ENCODE measurements at places on chromosomes 1 and 21.

GRCh38 chr21:42043961-42044360 is 27.2 kb upstream of the UMODL1 start:
- no peak for DNase-seq

- DNase-seq, result no peak
These were observed 5.2 kb upstream of the LRRC8D start for GRCh38 chr1:89815611-89816010.

DNA sequence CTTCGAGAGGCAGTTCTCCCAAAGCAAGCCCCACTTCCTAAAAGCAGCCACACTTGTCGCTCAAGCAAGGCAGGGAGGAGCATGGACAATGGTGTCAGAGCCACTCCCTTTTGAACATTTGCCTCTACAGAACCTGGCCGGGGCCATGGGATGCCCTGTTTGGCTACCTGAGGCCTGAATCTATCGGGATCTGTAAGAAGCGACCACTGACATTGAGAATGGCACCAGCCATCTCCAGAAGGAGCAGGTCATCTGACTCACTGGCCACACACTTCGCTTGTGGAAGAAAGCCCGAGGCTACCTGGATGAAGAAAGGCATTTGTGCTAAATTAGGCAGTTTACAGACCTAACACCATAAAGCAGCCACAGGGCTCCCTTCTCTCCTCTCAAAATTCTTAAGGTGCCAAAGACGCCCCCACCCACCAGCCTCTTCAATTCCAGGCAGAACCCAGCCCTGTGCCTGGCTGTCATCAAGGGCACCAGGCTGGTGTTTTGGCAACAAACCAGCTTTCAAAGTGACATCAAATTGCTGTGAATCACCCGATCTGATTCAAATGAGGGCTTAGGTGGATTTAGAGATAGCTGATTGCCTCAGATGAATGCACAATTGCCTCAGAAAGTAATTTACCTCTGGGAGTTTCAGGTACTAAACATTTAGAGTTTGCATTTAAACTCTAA is 104.8 kb downstream of the ETS2 start:
- peak; percentile 44 for DNase-seq

DNA sequence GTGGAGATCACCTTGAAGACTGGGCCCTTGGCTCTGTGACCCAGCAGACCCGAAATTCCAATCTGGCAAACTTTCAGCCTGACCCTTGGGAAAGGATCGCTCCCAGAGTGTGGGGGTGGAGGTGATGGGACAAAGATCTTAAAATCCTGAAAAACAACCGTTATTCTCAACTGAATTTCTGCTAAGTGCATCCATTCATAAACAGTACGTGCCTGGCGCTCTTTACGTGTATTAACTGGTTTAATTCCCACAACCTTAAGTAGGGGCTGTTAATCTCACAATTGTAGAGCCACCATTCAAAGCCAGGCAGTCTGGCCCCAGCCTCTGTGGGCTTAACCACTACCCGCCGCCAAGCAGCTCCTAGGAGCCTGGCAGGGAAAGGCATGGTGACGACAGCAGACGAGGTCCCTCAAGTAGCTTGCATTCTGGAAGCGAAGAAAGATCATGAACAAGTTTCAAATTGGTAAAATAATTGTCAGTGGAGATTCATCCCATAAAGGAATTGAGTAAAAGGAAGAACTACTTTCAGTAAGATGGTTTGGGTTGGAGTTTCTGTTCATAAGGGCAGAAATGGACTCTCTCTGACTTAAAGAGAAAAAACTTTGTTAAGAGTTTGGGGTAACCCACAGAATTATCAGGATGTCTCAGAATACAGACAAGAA is 11.4 kb upstream of the RGS16 start:
- peak; percentile 73 for DNase-seq

GRCh38 chr1:160187407-160187806 is 3.0 kb upstream of the CASQ1 start:
- DNase-seq, result no peak

GRCh38 chr1:194331758-194332157 is 1145.3 kb upstream of the B3GALT2 start:
- DNase-seq, result no peak

GRCh38 chr1:6358757-6359201 is 34.8 kb downstream of the ACOT7 start:
- peak; percentile 59 for DNase-seq

DNA sequence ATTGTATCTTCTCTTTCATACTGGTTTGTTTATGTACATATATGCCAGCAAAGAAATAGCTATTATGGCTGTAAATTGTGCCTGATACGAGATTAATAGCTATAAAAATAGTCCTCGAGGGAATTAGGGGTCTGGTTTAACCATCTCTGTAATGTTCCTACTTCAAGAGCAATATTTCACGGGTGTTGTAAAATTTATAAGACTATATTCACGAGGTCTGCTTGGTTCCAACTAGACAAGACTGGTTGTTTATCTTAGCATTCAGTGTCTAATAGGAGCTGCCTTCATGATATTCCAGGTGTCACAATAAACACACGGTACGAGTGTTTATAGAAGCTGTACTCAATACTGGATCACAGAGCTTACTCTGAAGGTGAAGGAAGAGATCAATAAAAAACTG is 389.9 kb downstream of the SIPA1L2 start:
- no peak for DNase-seq

DNA sequence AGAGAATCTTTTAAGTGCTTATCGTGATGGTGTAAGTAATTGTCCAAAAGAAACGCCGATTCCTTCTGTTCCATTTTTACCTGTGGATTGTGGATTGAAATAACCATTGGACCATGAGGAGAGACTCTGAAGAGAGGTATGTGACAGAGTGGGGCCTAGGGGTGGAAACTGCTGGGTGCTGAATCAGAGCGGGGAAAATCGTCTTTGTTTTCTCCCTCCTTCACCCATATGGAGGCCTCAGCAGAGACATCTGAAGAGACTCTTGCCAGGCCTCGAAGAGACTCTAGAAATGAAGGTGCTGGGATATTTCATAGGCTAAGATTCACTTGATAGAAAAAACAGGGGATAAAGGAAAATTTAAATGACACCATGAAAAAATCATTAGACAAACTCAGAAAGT is 1327.0 kb downstream of the BRINP3 start:
- no peak for DNase-seq

- DNase-seq, result no peak
These were observed 79.0 kb downstream of the NPHP4 start for GRCh38 chr1:5913078-5913845.

DNA sequence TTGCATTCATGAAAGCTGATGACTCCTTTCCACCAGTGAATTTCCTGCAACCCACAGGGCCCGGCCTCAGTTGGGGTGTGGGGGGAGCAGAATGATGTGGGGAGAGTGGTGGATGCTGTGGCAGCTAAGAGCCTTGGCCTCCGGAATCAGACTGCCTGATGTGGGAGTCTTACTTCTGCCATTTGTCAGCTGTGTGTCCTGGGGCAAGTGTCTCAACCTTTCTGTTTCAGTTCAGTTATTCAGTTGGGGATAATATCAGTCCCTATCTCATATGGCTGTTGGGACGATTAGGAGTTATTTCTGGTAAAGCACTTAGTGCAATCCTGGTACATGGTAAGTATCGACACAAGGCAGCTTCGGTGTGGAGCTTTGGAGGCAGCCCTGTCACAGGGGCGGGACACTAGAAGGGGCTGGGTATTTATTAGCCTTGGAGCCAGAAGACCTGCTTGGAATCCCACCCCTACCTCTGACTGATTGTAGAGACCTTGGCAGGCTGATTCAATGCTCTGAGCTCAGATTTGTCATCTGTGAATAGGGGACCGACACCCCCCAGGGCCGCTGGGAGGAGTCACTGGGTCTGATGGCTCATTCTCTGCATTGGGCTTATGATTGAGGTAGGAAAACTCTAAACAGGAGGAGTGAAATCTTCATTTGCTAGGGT is 19.6 kb downstream of the ARHGEF10L start:
- DNase-seq, result no peak

DNA sequence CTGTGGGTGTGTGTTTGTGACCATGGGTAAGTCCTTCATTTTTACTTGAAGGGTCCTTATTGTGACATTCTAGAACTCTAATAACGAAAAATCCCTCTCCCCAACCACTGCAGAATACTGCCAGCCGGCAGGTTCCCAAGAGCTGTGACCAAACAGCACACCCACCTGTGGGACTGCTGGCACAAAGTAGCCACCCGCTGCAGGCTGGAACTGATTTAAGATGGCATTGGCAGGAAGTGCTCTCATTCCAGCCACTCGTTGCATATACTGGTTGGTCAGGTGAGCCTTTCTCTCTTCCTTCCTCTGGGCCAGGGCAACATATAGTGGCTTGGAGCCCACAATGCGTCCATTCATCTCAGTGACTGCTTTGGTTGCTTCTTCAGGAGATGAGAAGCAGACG is 11.6 kb downstream of the PABPC4 start:
- no peak for DNase-seq

DNA sequence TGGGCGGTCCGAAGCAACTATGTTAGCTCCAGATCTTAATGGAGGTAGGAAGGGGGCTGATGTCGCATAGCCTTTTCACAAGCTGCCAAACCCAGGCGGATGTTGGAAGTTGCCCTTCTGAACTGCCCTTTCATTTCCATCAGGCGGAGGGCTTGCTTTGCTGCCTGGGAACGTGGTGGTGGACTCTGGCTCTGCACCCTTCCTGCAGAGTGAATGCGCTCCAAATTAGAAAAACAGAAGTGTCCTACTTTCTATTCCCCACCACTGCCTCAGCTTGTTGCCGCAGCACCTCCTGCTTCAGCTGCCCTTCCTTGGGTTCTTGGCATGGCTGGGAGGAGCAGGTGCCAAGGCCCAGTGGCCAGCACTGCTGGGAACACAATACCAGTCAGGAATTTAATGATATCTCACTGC is 60.6 kb downstream of the AK4 start:
- no peak for DNase-seq

GRCh38 chr1:10701145-10701544 is 95.3 kb downstream of the CASZ1 start:
- no peak for DNase-seq

- DNase-seq, result no peak
These were observed 12.1 kb upstream of the PPIE start for GRCh38 chr1:39726600-39726999.

DNA sequence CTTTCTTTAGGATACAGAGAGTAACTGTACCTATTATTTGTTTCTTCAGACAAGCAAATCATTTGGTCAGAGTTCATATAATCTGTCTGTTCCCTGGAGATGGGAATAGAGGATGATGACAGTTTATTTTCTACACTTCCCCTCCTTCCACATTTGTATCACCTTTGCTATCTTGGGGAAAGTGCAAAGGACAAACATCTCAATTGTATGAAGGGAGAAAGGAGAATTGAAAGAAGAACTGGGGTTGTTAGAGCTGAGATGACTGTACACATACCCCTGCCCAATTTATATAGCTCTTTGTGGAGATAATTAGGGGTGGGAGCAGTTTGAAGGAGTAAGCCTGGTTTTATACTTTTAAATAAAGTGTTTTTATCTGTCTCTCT is 14.0 kb downstream of the POLR3GL start:
- DNase-seq, result no peak

- DNase-seq, result no peak
These were observed 114.0 kb downstream of the DTL start for GRCh38 chr1:212149566-212149965.

DNA sequence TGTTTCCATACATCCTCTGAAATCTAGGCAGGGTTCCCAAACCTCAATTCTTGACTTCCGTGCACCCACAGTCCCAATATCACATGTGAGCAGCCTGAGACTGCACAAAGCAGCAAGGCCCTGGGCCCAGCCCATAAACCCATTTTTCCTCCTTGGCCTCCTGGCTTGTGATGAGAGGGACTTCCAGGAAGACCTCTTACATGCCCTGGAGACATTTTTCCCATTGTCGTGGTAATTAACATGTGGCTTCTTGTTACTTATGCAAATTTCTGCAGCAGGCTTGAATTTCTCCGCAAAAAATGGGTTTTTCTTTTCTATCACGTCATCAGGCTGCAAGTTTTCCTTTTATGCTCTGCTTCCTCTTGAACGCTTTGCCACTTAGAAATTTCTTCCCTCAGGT is 3.3 kb upstream of the PIGK start:
- DNase-seq, result no peak

All from stimulated activated CD8-positive, alpha-beta memory T cell treated with anti-CD3 and anti-CD28 coated beads, Interleukin-4, amount 100 ng/mL, for 48 hours (primary cell).